Central memory CD4-positive, alpha-beta T cell (primary cell): ENCODE measurements at places on chromosomes 13 and 19.

- DNase-seq = no peak
Observed at GRCh38 chr13:33459702-33460101, 174.1 kb upstream of the STARD13 start.

GRCh38 chr19:53471916-53472315 is 4.4 kb downstream of the ZNF813 start:
- no peak for DNase-seq

DNA sequence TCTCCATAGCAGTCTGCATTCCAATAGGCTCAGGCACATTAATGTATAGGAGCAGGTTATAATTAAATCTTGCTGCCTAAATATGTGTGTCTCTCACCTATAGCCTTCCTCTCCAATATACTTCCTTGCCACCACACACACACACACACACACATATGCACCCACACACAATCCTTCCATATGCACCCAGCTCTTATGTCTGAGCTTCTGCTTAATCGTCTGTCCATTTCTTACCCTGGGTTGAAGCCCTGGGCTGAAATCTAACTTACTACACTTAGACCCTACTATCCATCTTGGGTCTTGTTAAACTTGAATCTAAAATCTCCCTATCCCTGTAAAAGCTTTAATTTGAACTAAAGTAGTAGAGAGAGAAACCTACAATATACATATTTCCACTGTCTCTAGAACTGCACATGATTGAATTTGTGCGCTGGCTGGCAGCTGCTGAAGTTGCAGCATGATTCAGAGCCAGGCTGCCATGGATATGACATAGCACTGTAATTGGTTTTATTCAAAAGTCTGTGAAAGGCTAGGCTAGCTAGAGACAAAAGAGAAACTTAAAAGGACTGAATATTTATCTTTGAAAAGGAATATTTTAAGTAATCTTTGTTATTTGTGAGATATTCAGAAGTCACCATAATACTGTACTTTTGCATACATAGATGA is 25.7 kb upstream of the FREM2 start:
- no peak for DNase-seq

- DNase-seq = no peak
Observed at GRCh38 chr13:24905242-24905641, 141.3 kb downstream of the RNF17 start.

GRCh38 chr13:112690283-112690929 is 568 bp downstream of the ATP11A start:
- DNase-seq = peak; percentile 15

DNA sequence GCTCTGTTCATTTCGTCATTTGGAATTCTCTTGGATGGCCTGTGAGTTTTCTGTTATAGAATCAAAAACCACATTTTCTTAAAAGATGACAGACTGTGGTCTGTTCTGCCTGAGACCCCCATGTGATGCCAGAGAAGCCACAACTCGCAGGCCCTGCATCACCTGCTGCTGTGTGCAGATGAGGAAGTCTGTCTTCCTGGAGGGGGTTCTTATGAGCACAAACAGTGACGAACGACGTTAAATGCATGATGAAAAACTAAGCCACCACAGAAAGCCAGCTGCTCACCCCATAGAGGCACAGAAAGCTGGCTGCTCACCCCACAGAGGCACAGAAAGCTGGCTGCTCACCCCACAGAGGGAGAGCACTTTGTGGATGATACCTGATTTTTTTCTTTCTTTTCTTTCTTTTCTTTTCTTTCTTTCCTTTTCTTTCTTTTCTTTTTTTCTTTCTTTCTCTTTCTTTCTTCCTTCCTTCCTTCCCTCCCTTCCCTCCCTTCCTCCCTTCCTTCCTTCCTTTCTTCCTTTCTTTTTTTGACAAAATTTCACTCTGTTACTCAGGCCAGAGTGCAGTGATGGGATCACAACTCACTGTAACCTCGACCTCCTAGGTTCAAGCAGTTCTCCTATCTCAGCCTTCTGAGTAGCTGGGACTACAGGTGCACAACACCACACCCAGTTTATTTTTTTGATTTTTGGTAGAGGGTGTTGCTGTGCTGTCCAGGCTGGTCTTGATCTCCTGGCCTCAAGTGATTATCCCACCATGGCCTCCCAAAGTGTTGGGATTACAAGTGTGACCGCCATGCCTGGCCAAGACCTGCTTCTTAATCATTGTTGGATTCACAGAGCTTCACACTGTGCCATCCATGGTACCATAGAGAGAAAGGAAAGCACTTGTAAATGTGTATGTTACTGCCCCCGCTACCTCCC is 1191.4 kb downstream of the UQCRFS1 start:
- DNase-seq = no peak

GRCh38 chr13:35988648-35989081 is 142.5 kb downstream of the DCLK1 start:
- no peak for DNase-seq
